ENCODE measurements at places on chromosomes 2 and 18.

DNA sequence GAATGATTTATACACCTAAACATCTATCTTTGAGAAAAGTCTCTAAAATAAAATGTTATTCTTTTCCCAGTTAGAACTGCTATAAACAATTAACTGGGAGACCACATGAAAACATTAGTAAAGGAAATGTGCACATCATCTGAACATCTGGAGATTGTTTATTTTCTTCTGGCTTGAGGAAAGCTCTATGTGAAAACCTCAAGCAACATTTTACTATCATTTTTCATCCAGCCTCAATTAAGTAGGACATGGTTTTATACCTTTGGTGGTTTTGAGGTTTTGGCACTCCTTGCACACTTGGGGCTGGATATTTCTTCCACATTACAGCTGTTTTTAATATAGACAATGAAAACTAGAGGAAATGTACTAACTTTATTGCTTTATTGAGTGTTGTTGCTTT is 609.5 kb upstream of the SLC8A1 start:
- no peak for DNase-seq

- DNase-seq, result no peak
Observed at GRCh38 chr2:204972606-204973336, 427.5 kb downstream of the PARD3B start.

DNA sequence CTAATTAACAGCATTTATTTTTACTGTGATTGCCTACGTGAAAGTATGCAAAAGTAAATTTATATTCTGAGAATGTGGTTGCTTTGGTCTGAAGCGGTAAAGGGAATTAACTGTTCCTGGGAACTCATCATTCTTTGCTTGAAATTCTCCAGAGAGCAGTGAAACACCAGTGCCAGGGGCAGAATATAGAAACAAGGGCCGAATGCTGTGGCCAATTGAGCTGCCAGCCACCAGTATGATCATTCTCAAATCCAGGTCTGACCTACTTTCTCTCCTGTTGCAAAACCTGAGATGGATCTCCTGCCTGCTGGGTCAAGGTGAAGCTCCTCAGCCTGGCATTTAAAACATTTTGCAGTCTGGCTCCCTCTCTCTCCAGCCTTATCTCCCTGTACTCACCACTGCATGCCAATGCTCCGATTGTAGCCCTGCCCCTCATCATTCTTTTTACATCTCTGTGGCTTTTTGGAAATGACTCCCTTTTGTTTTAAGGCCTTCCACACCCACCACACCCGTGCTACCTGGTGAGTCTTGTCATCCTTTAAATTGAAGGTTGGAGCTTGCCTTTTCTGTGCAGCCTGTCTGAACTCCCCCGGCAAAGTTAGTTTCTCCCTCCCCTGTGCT is 94.5 kb upstream of the TMEM178A start:
- no peak for DNase-seq

- no peak for DNase-seq
Observed at GRCh38 chr18:42412896-42413295, 457.9 kb downstream of the PIK3C3 start.

- DNase-seq, result no peak
Observed at GRCh38 chr2:99858951-99859596, 283.3 kb downstream of the AFF3 start.

- DNase-seq, result no peak
Observed at GRCh38 chr2:128315829-128316776, 2.6 kb downstream of the HS6ST1 start.

Measured in RWPE2 (cell line).